ENCODE measurements at places on chromosomes 6 and 20.

GRCh38 chr20:40176098-40176841, 512.8 kb downstream of the MAFB start:
- no peak for DNase-seq

- DNase-seq: no peak
Observed at GRCh38 chr6:683742-684440, 9.0 kb downstream of the EXOC2 start.

DNA sequence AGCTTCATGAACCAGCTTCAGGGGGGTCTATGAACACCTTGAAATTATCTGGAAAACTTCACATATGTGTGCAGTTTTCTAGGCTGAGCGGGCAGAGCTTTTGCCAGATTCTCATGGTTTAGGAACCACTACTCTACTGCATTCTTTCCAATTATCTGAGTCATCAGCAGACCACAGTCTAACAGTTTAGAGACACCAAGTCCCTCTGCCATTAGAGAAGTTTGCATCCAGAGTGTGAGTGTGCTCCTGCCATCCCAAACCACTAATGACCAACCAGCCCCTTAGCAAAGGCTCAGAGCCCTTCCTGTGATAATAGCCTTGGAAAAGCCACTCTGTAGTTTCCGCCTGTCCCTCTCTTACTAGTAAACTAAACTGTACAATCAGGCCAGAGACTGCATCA, 96.8 kb downstream of the PHACTR1 start:
- DNase-seq: no peak

GRCh38 chr20:4730780-4731179, 9.1 kb downstream of the PRND start:
- no peak for DNase-seq

- DNase-seq: no peak
Observed at GRCh38 chr6:37317312-37318038, 36.3 kb upstream of the RNF8 start.

DNA sequence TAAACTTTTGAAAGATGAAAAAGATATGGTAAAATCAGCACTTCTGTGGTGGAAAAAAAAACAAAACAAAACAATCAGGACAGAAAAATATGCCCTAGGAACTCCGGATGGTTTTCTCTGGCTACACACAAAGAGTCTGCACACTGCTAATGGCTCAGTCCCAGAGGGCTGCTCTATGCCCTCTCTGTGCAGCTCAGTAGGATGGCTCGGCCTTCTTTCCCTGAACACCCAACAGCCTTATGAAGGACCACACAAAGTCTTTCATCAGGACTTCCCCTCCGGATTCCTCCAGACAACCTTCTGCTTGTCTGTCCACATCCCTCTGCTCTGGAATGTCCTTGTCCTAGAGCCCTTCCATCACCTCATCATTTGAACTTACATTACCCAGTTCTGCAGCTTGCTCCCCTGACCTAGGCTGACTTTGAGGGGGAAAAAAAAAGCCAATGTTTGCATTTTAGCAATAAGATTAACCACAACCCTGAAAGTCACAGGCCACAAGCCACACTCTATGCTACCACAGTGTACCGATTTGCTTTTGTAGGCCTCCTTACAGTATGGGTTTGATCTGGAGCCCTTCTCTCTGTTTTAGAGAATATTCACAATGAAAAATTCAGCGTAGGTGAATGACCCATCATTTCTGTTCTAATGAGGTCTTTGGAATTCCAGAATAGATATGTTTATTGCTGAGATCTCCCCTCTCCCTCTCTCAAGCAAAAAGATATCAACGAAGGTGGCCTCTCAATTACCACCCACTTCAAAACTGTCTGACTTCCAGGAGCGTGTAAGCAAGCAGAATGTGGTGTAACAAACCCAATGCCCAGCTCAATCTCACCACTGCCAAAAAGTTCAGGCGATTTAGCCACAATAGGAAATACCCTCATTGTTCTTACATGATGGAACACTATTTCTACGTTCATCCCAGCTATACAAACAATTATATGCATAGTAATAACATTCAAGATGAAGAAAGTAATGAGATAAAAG, 164.0 kb downstream of the GMDS start:
- DNase-seq: no peak

DNA sequence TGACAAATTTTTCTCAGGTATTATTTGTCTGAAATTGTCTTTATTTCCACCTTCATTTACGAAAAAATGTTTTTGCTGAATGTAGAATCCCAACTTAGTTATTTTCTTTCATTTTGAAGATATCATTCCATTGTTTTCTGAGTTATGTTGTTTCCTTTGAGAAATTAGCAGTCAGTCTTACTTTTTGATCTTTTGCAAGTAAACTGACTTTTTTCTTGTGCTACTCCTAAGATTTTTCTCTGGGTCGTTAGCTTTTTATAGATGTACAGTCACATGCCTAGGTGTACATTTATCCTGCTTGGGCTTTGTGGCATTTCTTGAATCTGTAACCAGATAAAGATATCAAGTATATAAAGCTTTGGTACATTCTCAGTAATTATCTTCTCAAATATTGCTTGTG, 29.6 kb upstream of the ASIP start:
- DNase-seq: no peak

DNA sequence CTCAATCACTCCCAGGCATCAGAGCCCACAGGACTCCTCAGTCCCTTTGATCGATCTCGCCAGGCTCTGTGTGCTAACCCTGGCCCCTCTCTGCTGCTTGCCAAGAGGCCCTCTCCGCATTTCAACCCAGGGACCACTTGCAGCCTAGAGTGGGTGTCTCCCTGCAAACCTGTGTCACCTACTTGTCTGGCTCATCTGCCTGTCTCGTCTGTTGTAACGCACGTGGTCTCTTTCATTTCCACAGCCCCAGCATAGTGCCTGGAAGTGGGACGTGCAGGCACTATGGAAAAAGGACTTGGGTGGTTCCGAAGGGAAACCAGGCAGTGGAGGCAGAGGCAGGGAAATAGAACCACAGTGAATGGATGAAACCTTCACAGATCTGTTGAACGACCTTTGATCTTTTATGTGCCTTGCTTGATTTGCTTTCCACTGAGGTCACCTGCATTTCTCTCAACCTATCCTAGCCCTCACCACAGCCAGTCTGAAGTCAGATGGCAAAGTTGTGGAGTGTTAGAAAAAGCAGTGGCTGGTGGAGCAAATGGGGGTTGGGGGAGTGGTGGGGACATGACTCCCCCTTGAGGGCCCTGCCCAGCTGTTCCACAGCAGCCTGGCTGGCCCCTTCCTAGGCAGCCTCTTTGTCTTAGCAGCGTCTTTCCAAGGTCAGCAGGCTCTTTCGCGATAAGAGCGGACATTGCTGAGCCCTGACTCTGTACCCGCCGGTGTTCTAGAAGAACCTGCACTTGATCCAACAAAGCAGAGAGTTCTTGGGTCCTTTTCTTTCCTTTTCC, 55.8 kb upstream of the TAGAP start:
- no peak for DNase-seq

DNA sequence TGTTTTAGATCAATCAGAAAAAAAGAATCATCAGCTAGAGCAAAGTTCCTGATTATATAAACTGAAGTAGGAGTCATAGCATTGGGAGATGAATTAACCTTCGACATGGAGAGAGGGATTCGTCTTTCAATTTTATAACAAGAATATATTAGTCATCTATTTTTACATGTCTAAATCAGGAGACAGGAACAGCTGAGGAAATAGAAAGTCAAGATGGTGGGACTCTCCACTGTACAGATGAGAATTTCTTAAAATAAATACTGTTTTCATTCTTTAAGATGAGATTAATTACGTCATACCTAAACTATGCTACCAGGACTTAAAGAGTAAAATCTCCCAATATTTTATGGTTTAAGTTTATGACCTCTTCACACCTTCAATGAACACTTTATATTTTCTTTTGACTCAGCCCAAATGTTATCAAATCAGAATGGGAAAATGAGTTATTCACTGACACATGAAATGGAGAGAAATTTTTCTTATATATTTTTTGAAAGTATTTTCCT, 1137.7 kb downstream of the EPHA7 start:
- no peak for DNase-seq

- DNase-seq: no peak
Observed at GRCh38 chr6:116136933-116137340, 11.0 kb upstream of the COL10A1 start.

GRCh38 chr20:57403216-57403615, 12.0 kb downstream of the RBM38 start:
- no peak for DNase-seq

- DNase-seq: no peak
Observed at GRCh38 chr20:16505894-16506293, 67.4 kb downstream of the KIF16B start.

- no peak for DNase-seq
Observed at GRCh38 chr20:49685809-49686208, 27.9 kb downstream of the B4GALT5 start.

- DNase-seq: no peak
Observed at GRCh38 chr6:100633096-100633777, 168.5 kb upstream of the SIM1 start.

GRCh38 chr6:12361042-12361765, 71.0 kb downstream of the EDN1 start:
- DNase-seq: no peak

- DNase-seq: no peak
Observed at GRCh38 chr6:51753635-51754034, 333.8 kb downstream of the PKHD1 start.

DNA sequence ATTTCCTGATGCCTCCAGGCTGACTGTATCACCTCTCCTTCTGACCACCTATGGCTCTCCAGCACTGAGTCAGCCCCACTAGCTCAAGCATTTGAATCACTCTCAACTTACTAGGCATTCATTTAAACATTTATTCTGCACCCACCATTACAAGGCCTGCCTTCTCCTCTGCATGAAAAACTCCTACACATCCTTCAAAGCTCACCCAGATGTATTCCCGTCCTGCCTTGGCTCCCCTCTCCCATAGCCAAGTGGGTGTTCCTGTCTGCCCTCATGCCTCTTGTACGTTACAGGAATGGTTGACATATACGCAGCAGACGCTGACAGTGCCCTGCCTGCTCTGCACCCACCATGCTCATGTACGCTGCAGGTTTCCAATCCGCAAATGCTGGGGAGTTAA, 21.6 kb downstream of the KCNK17 start:
- no peak for DNase-seq

GRCh38 chr6:104306211-104306610, 553.5 kb downstream of the HACE1 start:
- no peak for DNase-seq

DNA sequence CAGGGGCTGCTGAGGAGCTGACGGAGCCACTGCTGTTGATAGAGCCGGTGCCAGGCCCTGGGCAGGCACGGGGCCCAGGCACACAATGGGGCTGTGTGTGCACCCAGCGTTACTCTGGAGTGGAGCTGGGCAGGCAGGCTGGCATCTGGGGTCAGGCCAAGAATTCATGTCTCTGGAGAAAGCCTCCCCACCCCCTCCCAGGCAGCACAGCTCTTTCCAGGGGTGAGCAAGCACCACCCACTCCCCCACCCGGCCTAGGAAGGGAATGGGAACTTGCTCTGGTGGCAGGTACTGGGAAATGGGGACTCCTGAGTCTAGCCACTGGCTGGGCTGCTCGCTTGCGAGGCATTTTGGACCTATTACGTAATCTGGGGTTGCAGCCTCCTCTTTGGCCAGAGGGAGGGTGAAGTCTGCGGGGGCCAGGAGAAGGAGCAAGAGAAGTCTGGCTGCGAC, 22.7 kb downstream of the TFEB start:
- DNase-seq: no peak

DNA sequence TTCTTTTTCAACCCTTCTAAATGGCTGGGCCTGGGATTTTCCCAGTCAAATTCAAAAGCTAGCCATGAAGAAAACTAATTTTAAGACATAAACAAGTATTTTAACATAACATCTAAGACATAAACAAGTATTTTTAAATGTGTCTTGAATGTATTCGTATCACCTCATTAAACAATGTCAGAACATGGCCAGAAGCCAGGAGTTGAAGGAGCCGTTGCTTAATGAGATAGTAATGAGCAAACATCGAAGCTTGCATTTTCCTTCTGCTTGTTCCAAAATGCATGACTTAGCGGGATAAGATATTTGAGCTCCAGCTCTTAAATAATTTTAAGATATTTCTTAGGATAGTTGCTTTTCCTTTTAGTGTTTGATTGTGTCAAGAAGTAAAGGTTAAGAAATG, 4.2 kb upstream of the RNF182 start:
- no peak for DNase-seq

GRCh38 chr6:138428944-138429598, 25.0 kb downstream of the HEBP2 start:
- no peak for DNase-seq

DNA sequence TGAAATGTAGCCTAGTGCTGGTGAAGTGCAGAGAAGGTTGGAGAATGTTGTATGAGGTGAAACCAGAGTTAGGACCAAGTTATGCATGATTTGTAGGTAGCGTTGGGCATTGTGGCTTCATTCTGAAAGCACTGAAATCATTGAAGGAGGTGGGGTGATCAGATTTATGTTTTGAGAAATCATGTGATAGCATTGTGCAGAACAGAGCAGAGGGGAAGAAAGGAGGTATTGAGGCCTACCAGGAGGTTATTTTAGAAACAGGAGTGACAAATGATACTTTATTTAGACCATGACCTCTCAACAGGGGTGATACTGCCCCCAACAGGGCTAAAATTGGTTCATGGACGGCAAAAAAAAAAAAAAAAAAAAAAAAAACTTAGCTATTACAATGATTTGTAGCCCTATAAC, 15.6 kb upstream of the HMGN3 start:
- DNase-seq: no peak

DNA sequence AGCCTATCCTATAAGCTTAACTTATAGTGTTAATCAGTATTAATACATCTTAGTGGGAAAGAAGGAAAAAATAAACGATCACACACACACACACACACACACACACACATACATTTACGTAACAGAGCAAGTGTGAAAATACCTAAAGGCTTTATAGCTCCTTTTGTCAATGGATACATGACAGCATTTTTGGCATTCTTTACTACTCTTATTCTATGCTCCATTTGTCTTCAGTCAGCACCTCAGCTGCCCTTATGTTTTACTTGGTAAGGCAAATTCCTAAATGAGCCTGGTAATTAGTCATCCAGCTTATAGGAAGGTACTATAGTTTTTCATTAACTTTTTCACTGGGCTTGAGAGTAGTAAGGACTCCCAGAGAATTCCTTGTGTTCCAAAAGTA, 25.1 kb upstream of the SLC17A3 start:
- no peak for DNase-seq

DNA sequence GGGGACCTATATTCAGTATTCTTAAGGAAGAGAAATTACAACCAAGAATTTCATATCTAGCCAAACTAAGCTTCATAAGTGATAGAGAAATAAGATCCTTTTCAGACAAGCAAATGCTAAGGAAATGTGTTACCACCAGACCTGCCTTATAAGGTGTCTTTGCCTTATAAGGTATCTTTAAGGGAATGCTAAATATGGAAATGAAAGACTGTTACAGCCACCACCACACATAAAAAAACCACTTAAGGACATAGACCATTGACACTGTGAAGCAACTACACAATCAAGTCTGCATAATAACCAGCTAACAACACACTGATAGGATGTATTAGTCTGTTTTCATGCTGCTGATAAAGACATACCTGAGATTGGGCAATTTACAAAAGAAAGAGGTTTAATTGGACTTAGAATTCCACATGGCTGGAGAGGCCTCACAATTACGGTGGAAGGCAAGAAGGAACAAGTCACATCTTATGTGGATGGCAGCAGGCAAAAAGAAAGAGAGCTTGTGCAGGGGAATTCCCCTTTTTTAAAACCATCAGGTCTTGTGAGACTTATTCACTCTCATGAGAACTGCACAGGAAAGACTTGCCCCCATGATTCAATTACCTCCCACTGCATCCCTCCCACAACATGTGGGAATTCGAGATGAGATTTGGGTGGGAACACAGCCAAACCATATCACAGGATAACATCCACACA, 119.2 kb upstream of the LAMA2 start:
- no peak for DNase-seq

Measured in stimulated activated CD4-positive, alpha-beta T cell treated with anti-CD3 and anti-CD28 coated beads, Interleukin-2, amount 100 ng/mL, for 24 hours (primary cell).